ENCODE measurements at places on chromosomes 6 and 20. TPM values are rescaled to one million over a fixed set of nuclear protein-coding genes. Genes with fewer than 3 reads are reported as not detected.

The MAS1 gene
- not detected for polyA plus RNA-seq

The EEF1A2 gene
- 309 TPM for polyA plus RNA-seq

The CD109 gene
- polyA plus RNA-seq: 1.5 TPM

The AGER gene
- 4.8 TPM for polyA plus RNA-seq

The DPPA5 gene
- not detected for polyA plus RNA-seq
